Inflammatory macrophage treated with lipopolysaccharide for 4 hours (primary cell): ENCODE measurements at places on chromosomes 3 and 15.
A peak's percentile ranks its signal among the peaks of the same experiment; 100 is the strongest.

- DNase-seq: no peak
These were observed 50.7 kb upstream of the SEC61A1 start for GRCh38 chr3:128001576-128001975.

- DNase-seq: no peak
These were observed 806.3 kb downstream of the DIPK2A start for GRCh38 chr3:144777906-144778305.

GRCh38 chr15:80242132-80242769 lies 9.8 kb downstream of the CTXND1 start:
- peak; percentile 16 for DNase-seq

DNA sequence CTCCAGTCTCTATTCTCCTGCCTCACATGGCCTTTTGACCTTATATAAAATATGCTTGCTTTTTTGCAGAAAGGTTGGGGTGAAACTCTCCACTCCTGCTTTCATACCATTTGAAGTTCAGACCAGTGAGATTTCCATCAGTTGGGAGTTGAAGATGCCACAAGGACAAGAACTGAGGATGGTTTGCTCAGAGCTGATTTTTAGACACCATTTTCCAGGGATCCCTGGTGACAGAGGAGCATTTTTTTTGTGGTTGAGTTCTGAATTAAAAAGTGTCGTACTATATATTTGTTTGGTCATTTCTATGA lies 8.8 kb upstream of the TM4SF1 start:
- DNase-seq: no peak

- peak; percentile 50 for DNase-seq
These were observed 48.0 kb upstream of the C15orf39 start for GRCh38 chr15:75153565-75154276.

DNA sequence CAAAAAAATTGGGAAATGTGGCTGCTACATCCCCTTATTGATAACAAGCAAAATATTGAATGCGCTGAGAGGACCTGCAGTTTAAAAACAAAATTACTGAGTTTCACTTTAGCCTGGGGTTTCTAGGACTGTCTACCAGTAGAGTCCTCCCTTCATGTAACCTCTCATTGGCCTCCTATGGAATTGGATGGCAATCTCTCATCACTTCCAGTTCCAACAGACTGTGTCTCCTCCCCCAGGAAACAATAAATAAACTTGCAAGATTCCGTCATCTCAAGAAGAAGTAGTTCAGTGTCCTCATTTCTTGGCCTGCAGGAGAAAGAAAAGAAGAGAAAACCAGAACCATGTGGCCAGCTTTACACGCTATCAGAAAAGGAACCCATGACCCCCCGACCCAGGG lies 123.8 kb downstream of the TLE3 start:
- DNase-seq: no peak

- peak; percentile 37 for DNase-seq
These were observed 318.6 kb upstream of the SATB1 start for GRCh38 chr3:18743761-18744160.

GRCh38 chr3:197137751-197138150 lies 108.1 kb upstream of the MELTF start:
- DNase-seq: peak; percentile 84

- DNase-seq: no peak
These were observed 191.7 kb upstream of the GBE1 start for GRCh38 chr3:81953111-81953510.

DNA sequence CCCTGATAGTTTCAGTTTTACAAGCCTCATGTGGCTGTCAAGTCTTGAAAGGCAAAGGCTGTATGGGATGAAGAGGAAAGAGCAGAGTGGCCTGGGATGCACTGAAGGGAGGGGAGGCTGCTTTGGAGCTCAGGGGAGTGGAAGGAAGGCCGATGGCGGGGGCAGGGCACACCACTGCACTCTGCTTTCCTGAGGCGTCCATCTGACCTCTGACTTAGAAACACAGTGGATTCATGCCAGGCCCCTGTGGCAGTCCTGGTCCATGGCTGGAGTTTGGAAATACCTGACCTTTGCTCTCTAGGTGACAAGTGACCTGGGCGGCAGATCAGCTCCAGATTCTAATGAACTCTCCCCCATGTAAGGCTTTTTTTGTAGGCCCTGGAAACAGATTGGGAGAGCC lies 19.0 kb downstream of the FAH start:
- no peak for DNase-seq

DNA sequence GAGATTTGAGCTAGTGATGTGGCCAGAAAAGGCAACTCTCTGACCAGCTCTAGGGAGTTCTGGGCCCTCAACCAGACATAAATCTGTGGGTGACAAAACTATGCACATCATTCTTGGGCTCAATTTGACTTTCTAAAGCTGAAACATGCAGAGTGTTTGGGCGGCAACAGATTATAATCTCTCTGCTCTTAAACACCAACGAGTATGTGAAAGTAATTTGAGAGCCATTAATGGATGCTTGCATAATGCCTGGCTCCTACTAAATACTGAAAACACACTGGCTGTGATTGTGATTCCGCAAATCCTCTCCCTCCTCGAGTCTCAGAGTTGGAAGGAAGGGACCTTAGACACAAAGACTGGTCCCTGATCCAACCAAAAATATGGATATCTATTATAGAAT lies 186.7 kb downstream of the UACA start:
- no peak for DNase-seq

DNA sequence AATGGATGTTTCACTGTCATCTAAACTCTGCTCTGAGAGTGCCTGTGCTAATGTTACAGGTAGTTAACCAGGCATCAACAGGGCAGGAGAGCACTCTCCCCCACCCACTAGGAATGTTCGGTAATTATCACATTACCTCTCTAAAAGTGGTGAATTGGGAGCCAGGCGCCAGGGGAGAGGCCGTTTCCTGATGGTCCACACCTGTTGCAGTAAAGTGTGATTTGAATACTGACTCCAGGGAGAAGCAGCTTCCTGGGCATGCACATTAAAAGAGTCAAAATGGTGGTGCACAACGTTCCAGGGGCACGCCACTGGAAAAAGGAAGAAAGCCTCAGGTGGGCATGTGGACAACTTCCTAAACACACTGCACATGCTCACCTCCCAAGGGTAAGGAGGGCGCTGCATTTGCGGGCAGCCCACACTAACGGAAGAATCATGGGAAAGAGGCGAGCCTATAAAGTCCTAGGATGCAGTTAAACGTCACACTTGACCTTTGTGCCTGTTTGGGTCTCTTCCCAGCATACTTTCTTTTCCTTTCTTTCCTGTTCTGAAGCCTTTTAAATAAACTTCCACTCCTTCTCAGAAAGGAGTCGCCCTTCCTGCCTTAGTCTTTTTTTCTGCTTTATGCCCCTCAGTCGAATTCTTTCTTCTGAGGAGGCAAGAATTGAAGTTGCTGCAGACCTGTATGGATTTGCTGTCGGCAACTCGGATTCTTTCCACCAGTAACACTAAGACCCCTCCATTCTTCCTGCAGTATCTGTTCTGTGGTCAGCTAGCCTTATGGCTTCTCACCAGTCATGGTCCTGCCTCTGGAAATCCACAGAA lies 28.9 kb upstream of the GPD1L start:
- no peak for DNase-seq

DNA sequence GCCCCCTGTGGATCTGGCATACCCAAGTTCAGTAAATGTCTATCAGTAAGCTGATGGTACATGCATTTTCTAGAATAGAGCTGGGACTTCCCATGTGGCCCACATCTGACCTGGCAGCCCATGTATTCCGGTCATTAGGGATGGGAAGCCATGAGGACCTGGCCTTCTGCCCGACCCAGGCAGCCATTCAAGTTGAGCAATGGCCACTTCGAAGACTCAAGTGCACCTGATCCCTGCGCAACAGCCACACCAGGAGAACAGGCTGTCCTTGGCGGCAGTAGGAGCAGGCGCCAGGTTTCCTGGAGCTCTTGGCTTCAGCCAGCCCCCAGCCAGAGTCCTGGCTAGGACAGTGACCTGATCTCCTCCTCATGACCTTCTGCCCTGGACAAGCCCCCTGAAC lies 14.6 kb downstream of the HEMK1 start:
- DNase-seq: no peak

DNA sequence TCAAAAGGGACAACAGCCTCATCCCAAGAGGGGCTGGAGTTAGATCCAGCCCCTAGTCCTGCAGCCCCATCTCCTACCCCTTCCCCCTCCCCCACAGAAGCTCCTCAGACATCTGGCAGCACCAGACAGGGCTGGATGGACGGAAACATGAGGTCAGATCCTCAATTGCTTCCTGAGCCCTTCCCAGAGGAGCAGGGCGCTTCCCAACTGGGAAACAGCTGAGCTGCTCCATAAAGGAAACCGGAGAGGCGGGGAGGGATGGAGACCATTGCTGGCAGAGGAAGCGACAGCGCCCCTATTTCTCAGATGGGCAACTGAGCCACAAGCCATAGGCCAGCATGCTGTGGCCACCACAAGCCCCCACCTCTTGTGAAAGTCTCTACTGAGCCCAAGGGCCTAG lies 18.3 kb upstream of the CYP11A1 start:
- DNase-seq: no peak

- DNase-seq: no peak
These were observed 60.7 kb downstream of the TIMP4 start for GRCh38 chr3:12097971-12098370.

- no peak for DNase-seq
These were observed 323.0 kb downstream of the LPP start for GRCh38 chr3:188476935-188477334.

DNA sequence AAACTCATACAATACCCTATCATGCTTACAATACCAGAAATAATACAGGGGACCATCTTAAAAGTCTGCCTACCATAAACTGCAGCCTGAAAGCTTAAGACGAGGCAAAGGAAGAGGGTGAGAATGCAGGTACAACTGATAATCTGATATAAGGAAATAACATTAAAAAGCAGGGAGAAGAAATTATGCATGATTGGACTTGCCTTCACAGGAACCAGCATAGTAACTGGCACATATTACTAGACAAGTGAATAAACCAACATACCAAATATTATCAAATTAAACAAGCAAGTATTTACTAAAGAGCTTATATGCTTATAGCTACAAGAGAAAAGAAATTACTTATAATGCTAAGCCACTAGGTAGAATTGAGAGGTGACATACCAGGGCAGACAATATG lies 18.7 kb downstream of the ANKRD28 start:
- no peak for DNase-seq

- no peak for DNase-seq
These were observed 18.0 kb downstream of the PLA2G4F start for GRCh38 chr15:42138411-42138810.

DNA sequence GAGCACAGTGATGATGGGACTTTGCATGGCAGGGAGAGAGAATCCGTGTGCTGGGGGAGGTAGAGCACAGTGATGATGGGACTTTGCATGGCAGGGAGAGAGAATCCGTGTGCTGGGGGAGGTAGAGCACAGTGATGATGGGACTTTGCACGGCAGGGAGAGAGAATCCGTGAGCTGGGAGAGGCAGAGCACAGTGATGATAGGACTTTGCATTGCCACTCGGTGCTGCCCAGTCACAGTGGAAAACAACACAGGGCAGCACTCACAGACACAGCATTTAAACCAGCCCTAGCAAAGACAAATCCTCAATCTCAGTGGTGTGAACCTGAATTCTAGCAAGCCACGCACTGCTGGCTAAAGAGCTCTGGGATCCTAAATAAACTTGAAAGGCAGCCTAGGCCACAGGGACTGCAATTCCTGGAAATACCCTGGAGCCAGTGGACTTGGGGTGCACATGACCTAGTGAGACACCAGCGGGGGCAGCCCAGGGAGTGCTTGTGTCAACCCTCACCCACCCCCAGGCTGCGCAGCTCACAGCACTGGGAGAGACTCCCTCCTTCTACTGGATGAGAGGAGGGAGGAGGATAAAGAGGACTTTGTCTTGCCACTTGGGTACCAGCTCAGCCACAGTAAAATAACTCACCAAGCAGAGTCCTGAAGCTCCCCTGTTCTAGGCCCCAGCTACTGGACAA lies 23.4 kb upstream of the TNK2 start:
- no peak for DNase-seq

GRCh38 chr3:144270100-144270499 lies 298.5 kb downstream of the DIPK2A start:
- DNase-seq: peak; percentile 19

DNA sequence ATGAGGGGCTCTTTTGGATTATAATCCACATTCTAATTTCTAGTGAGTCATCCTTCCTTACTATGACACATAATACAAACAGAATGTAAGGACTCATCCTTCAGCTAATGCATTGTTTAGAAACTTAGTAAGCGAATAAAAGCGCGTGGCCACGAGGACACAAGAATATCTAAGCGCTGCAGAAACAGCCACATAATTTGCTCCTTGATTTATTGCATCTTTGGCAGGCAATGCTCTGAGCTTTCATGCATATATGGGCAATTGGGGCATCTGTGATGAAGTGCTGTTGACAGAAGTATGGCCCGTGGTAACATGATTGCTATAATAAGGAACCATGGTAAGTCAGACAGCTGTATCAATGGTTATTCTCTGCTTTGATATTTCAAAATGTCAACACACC lies 191.3 kb upstream of the ZNF385D start:
- no peak for DNase-seq

- peak; percentile 45 for DNase-seq
These were observed 768 bp downstream of the UBXN7 start for GRCh38 chr3:196431181-196432136.

GRCh38 chr3:69941037-69941436 lies 58.5 kb upstream of the SAMMSON start:
- DNase-seq: peak; percentile 27

DNA sequence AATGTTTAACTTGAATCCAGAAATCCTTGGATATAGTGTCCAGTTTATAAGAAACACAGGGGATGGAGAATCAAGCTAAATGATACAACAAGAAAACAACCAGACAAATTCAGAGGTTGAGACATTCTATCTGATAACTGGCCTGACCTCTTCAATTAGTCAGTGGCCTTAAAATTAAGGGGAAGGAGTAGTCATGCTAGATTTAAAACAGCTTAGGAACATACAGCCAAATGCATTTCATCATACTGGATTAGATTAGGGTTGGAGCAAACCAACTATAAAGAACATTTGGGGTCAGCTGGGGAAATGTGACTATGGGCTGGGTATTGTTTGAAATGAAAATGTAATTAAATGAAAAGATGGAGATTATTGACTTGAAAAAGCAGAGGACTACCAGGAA lies 53.3 kb downstream of the PPARG start:
- peak; percentile 42 for DNase-seq

DNA sequence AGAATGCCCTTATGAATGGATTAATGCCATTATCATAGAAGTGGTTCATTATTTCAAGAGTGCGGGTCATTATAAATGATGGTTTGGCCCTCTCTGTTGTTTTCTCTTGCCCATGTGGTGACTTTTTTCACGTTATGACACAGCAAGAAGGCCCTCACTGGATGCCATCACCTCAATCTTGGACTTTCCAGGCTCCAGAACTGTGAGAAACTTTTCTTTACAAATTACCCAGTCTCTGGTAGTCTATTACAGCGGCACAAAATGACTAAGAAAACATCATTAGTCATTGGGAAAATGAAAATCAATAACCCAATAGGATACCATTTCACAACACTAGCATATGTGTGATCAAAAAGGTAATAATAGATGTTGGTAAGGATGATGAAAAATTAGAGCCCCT lies 119.0 kb upstream of the LPP start:
- DNase-seq: peak; percentile 42

DNA sequence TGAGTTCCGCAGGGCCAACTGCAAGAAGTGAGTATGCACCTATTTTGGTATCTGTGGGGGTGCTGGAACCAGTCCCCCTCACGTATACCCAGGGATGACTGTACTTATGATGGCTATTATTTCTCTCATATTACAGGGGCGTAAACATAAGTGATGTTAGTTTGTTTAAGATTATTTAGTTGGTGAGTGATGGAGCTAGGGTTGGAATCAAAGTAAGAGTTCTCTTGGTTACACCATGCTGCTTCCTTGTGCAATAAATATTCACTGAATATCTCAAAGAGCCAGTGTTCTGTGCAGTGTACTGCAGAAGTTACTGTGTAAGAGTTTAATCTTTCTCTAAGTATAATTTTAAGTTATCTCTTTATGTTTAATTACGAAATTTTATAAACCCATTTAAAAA lies 12.8 kb upstream of the UTS2B start:
- DNase-seq: no peak
